ENCODE measurements at places on chromosomes 7 and 10.

DNA sequence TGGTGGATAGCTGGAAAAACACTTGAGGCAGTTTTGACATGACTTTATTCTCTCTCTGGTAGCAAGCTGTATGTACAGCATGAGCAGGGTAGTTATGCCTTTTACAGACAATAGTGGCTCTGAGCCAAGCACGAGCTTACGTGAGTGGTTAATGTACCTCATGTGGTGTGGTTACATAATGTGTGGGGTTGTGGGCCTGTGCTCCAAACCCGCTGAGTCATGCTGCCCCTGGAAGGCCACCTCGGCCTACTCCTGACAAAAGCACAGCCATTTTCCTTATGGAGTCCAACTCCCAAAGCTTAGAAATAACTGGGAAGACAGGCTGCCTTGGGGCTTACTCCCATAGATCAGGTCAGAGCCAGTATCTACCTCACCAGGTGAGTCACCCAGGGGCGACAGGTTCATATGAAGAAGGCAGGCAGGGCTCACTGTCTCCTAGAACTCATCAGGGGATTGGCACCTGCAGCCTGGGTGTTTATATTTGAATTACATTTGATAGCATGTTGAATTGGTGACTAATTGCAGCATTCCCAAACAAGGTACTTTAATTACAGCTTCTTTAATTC lies 404.5 kb downstream of the ADRA2A start:
- no peak for DNase-seq

DNA sequence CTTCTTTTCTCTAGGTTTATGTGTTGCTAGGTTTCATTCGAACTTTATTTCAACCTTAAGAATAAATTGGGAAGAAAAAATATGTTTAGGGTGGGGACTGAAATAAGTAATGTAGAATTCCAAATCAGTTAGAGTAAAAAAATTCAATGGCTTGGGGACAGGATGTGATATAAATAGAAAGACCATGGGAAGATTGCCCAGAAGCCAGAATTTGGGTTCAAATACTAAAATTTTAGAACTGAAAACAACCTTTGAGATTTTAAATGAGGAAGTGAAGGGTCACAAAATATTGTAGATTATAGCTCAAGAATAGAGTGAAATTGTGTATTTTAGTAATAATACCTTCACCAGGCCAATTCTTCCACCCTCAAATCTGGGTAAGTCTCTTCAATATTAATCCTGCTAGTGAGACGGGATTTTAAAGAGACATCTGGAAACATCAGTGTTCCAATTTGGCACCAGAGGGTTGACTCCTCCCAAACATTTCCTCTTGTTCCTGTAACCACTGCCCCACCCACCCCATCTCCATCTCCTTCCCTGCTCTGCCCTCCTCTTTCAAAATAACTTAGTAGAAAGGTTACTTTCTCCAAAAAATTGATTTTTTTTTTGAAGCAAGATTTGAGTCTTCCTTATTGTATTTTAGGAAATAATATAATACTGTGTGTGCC lies 51.3 kb upstream of the FAM3C start:
- no peak for DNase-seq

DNA sequence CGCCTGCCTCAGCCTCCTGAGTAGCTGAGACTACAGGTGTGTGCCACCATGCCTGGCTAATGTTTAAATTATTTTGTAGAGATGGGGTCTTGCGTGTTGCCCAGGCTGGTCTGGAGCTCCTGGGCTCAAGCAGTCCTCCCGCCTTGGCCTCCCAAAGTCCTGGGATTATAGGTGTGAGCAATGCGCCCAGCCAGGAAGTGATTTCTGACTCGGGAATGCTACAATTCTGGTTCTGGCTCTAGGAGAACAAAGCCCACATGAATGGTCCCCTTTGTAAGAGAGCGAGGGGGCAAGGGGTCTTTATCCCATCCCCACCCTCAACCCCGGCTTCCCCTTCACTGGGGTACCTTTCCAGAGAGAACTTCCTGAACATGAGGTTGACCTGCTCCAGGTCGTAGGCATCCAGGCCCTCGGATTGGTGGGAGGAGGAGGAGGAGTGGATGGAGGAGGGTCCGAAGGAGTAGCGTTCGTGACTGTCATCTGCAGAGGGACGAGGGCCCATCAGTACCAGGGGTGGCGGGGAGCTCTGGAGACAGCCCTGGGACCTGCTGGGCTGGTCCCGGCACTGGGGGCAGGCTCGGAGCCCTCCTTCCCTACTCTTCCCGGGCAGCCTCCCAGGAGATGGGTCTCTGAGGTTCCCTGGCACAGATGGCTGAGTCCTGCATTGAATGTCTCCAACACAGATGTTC lies 79.9 kb upstream of the GNA12 start:
- DNase-seq, result no peak

DNA sequence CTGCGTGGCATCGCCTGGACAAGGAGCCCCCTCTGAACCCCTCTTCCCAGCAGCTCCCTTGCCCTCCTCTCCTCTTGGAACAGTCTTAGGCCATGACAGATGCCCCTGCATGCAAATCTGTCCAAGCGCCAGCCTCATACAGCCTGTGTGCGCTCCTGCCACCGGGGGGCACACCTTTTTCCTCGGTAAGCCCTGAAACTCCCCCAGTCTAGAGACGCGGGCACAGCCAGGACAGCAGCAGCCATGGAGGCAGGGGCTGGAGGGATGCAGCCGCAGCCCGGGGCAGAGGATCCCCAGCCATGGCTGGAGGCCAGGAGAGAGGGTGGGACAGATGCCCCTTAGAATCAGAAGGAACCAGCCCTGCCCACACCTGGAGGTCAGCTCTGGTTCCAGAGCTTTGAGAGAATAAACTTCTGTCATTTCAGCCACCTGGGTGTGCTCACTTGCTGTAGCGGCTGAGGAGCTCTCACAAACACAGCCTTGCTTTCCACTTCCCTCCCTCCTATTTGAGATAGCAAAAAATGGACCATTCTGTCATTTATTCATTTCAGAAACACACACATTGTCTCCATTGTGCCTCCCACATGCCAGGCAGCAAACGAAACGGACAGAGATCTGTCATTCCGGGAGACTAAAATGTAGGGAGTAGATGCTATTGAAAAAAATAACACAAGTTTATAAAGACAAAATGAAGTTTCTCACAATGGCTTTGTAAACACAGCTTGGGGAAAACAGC lies 241.5 kb downstream of the WDR37 start:
- DNase-seq, result no peak

DNA sequence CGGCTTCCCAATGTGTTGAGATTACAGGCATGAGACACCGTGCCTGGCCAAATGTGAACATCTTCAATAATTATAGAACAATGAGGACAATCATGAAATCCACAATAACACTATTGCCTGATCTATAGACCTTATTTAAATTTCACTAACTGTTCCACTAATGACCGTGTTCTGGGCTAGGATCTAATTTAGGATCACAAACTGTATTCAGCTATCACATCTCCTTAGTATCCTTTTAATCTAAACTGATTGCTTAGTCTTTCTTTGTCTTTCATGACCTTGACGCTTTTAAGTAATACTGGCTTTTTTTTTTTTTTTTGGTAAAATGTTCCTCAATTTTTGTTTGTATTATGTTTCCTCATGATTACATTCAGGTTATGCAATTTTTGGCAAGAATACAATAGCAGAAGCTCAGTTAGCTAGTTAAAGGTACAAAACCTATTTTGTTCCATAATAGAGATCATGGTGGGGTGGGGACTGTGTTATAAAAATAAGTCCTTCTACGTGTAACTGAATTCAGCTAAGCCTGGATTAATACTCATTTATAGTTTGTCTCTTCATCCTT lies 158.4 kb downstream of the AOAH start:
- DNase-seq, result no peak

DNA sequence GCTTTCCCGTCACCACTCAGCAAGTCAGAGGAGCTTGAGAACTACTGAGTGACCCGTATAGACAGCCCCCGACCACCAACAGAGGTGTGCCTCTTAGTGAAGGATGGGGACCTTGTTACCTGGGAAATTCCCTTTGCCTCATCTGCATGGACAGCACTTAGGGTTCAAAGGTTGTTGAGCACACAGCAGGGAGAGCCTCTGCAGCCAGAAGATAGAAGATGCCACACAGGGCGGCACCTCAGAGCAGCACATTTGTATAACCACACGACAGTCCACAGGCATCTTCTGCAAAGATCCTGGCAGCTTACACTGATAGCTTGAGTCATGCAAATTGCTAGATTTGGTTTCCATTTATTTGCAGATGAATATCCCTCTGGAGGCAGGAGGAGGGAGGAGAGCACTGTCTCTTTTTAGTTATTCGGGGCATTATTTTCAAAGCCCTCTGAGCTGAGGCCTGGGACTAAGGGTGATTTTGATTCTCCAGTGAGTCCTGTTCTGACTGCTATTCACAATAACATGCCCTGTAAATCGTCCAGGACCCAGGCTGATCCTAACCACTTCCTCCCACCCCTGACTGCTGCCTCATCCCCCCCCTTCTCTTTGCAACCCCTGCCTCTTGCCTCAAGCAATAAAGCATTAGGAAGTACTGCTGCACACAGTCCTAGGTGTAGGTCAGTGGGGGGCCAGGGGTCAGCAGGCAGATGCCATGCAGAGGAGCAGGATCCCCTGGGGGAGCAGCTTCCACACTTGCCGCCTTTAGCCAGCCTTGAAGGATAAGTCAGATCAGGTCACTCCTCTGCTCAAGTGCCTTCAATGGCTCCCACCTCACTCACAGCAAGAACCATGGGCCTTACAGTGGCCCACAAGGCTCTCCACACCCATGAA lies 24.6 kb upstream of the INMT start:
- peak; percentile 19 for DNase-seq

DNA sequence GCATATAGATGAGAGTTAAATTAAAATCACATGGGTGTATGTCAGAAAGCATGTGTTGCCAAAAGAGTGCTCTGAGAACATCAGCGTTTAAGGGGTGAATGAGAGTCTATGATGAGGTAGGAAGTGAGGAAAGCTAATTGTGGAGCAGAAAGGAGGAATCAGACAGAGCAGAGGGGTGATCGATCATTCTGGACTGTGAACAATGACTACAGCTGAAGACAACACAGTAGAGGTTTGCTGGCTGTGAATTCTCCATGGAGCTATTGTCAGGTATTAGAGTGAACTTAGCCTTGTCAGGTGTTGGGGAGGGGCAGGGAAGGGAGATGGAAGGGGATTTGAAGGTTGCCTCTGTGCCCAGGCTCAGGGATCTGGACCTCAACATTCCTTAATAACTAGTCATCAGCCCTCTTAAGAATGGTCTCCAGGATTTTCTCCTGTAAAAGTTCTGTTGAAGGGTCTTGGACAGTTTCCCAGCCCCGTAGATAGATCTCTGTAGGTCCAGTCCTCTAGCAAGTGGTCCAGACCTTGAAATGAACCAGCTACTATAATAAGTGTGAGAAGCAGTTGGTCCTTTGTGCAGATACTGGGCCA lies 57.1 kb downstream of the KIF5B start:
- no peak for DNase-seq

- no peak for DNase-seq
Measured at GRCh38 chr7:115672024-115672423, 358.5 kb downstream of the TFEC start.

GRCh38 chr10:12432402-12433189 lies 83.2 kb downstream of the CAMK1D start:
- no peak for DNase-seq

DNA sequence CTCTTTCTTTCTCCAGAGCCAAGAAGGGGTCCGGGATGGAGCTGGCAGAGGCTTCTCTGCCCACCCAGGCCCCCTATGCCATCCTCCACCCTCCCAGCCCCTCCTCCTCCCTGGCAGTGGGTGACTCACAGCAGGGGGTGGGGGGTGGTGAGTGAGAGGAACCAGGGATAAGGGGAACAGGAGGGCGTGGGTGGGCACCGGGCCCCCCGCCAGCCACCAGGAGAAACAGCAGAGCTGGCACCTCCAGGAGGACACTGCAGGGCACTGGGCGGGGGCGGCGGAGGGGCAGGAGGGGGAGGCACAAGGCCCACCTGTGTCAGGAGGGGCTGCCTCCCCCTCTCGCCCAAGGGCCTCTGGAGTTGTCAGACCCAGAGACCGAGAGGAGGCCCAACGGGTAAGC lies 56.0 kb downstream of the CAMK2B start:
- DNase-seq, result no peak

GRCh38 chr10:120833222-120833928 lies 17.8 kb upstream of the WDR11 start:
- DNase-seq, result no peak

GRCh38 chr10:49049660-49050059 lies 65.7 kb downstream of the VSTM4 start:
- DNase-seq, result no peak

DNA sequence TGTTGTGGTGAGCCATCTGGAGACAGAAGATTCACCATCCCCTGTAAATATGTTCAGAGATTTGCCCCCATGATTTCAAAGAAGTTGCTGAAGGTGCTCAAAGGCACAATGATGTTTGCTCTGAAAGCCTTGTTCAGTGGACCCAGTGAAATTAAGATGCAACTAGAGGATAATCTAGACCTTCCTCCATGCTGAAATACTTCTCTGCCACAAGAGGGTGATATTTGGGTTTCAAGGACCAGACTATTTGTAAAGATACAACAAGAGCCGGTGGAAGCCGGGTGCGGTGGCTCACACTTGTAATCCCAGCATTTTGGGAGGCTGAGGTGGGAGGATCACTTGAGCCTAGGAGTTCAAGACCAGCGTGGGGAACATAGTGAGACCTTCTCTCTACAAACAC lies 13.5 kb upstream of the MSRB2 start:
- no peak for DNase-seq

GRCh38 chr10:101066146-101066895 lies 4.5 kb downstream of the KAZALD1 start:
- no peak for DNase-seq

- DNase-seq, result no peak
Measured at GRCh38 chr7:40865441-40866233, 730.8 kb downstream of the SUGCT start.

GRCh38 chr7:22386206-22386858 lies 29.4 kb upstream of the RAPGEF5 start:
- DNase-seq, result no peak

DNA sequence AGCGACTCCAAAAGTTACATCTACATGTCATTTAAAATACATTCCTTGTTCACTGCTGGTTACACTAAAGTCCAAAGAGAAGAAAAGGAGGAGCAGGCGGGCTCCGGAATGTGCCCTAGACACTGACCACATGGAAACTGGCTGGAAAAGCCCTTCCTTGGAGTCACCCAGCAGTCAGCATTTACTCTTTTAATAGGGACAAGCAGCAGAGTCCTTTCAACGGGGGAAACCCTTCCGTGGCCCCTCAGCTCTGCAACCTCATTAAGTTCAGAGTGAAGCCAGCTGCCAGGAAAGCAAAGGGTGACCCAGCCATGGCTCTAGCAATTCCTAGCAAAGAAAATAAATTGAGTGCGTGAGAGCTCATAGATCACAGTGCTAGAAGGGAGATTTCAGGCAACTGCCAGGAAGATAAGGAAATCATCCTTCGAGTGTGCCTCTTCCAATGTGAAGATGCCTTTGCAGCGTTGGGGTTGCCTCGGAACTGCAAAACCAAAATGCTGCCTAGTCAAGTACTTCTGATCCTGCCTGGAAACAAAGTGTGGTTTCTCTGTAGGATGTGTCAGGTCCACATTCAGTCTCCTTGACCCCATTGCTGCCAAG lies 101.6 kb downstream of the SORBS1 start:
- no peak for DNase-seq

DNA sequence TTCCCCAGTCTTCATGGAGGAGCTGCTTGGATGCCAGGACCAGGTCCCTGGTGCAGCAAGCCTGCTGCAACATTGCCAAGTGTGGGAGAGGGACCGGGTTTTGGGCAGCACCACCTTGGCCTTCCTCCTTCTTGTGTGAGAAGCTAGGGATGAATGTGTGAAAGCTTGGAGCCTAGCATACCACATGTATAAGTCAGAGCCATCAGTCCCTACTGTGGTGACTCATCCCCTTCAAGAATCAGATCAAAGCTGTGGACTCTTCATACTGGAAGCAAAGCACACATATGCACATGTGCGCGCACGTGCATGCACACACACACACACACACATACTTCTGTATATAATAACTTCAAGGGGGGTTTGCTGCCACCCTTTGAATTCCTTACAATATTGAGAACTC lies 527.8 kb downstream of the LRMDA start:
- DNase-seq, result no peak
